ENCODE measurements at places on chromosomes 7 and 10.

GRCh38 chr7:2921653-2922347 is 77.7 kb upstream of the GNA12 start:
- H3K4me3 ChIP-seq = no peak overlapping the region
- no peaks in the 10 kb centered on the region for H3K27me3 ChIP-seq
- DNase-seq = no peak
- no peaks in the 10 kb centered on the region for H3K4me1 ChIP-seq
- H3K27ac ChIP-seq = peak overlapping the region; percentile 50

DNA sequence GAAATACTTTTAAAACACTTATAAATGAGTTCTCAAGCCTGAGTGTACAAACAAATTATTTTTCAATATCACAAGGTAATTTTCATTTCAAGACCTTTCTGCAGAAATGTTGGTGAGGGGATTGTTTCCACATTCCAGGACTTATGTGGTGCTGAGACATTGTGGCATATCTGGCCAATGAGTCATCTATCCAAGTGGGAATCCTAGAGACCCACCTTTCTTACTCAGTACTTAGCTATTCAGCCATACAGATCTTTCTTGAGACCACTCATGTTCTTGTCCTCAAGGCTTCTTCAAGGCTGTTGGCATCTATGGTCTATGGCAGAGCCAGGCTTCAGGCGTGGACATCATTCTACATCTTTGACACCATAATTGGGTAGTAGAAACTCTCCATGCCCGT is 225.4 kb downstream of the DKK1 start:
- H3K4me3 ChIP-seq = no peak overlapping the region
- H3K27me3 ChIP-seq = no peaks in the 10 kb centered on the region
- no peak for DNase-seq
- H3K27ac ChIP-seq = no peak overlapping the region
- no peaks in the 10 kb centered on the region for H3K4me1 ChIP-seq

DNA sequence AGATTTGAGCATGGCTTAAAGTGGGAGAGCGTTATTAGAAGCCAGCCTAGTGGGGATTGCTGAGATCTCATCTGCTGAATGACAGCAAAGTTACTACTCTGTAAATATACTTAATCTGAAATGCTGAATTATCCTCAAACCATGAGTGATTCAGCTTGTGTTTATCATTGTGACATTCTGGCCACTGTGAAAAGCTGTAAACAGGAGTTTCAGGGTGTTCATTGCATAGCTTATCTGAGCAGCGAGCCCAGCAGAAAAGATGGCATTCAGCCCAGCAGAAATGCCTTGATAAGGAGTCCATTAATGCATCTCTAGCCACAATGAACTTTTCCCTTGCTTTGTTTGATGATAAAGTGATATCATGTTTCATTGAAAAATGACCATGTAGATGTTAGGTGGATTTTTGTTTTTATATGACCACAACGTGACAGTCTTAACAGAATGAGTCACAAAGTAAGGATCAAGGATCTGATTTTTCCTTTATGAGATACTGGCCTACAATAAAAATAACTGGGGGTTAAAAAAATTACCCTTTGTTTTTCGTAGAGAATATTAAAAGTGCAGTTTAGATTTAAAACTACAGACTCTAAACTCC is 7.8 kb downstream of the TES start:
- H3K36me3 ChIP-seq = peaks cover 22% of the 10 kb centered on the region
- DNase-seq = no peak
- H3K27ac ChIP-seq = no peak overlapping the region
- H3K4me1 ChIP-seq = peaks cover 69% of the 10 kb centered on the region

- no peaks in the 10 kb centered on the region for H3K36me3 ChIP-seq
- DNase-seq = no peak
- no peak overlapping the region for H3K27ac ChIP-seq
- H3K4me1 ChIP-seq = no peaks in the 10 kb centered on the region
- H3K27me3 ChIP-seq = peaks cover 2% of the 10 kb centered on the region
- H3K4me3 ChIP-seq = no peak overlapping the region
These were observed 11.3 kb downstream of the NPTX2 start for GRCh38 chr7:98628418-98628817.

GRCh38 chr10:96439725-96440124 is 74.0 kb downstream of the TLL2 start:
- H3K27me3 ChIP-seq = peaks cover 19% of the 10 kb centered on the region
- H3K27ac ChIP-seq = no peak overlapping the region
- DNase-seq = no peak
- no peak overlapping the region for H3K4me3 ChIP-seq

DNA sequence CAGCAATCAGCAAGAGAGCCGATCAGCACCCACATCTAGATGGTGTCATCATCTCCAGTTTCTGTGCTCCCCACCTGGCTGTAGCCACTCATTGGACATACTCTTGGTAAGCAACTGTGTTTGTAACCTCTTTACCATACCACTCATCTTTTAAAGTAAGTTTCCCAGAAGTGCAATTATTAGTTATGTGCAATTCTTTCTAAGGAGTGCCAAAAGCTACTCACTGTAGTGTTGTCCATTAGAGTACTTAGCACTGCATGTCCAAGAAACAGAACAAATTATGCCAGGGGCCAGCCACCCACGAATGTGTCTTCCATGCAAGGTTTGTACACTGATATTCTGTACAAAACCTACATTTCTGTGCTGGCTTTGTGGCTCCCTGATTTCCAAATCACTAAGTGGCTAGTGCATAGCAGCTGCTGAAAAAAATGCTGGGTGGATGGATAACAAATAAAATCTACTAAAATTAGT is 131.9 kb downstream of the SRPK2 start:
- H3K4me3 ChIP-seq = no peak overlapping the region
- H3K27ac ChIP-seq = no peak overlapping the region
- H3K36me3 ChIP-seq = peaks cover 22% of the 10 kb centered on the region
- H3K27me3 ChIP-seq = no peaks in the 10 kb centered on the region

- no peak overlapping the region for H3K4me3 ChIP-seq
- H3K36me3 ChIP-seq = peaks cover 8% of the 10 kb centered on the region
- no peaks in the 10 kb centered on the region for H3K27me3 ChIP-seq
- no peak for DNase-seq
These were observed 43.7 kb upstream of the PRKAR1B start for GRCh38 chr7:770741-771166.

DNA sequence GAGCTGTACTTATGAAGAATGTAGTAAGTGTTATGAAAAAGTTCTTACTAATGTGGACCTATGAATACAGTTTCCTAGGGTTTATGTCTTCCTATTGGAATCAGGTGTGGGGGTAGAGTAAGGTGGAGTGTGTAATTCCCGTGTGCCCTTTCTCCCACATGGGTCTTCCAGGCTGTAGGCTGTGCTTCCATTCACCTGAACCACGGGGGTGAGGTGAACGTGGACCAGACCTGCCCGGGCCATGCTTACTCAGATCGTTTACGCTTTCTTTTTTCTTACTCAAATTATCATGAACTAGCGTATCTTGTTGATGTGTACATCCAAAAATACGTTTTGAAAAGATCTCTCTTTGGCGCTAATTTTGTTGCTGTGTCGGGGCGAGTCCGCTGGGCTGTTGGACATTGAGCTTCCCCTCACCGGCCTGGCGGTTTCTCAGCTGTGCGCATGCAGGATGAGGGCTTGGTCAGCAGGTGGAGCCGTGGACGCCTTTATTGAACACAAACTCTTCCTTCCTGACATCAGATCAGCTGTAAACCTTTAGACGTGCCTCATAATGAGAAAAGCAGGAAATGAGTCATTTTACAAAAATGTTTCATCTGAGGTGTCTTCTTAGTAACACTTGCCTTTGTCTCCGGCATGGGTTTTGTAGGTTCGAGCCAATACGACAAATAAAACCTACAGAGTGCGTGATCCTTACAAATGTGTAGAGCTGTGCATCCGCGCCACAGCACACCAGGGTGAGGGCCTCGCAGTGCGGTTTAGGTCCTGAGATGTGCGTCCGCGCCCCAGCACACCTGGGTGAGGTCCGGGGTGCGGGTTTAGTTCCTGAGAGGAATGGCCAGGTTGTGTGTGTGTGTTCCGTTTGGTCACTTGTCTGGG is 53.8 kb downstream of the WDR37 start:
- H3K27ac ChIP-seq = peak overlapping the region; percentile 78
- peaks cover 34% of the 10 kb centered on the region for H3K4me1 ChIP-seq
- peaks cover 65% of the 10 kb centered on the region for H3K36me3 ChIP-seq
- no peaks in the 10 kb centered on the region for H3K27me3 ChIP-seq
- DNase-seq = peak; percentile 88

- no peaks in the 10 kb centered on the region for H3K36me3 ChIP-seq
- H3K27ac ChIP-seq = no peak overlapping the region
- H3K4me1 ChIP-seq = no peaks in the 10 kb centered on the region
- H3K4me3 ChIP-seq = no peak overlapping the region
- no peak for DNase-seq
- no peaks in the 10 kb centered on the region for H3K27me3 ChIP-seq
These were observed 300.8 kb downstream of the SDHAF3 start for GRCh38 chr7:97418312-97418711.

DNA sequence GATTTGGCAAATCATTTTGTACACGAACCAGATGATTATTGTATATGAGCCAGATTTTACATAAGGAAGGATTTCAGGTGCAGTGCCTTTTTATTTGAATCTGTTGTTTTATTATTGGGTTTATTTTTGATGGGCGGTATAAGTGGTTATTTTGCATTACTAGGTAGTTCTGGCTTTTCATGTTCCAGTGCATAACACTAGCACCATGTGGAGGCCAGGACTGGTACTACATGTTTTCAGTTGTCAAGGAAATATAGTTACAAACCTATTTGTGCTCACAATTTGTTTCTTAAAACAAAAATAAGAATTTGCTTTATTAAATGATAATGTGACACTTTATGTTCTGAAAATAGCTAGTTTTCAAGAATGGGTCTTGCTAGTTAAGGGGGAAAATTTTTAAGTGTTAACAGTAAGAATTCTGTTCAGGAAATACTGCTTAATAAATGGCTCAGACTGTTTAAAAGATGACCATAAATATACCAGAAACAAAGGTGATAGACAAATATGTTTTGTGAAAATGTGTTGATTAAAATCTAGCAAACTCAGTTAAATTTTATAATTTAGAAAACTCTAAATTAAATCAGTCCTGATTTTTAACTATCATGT is 7.1 kb upstream of the SEMA3E start:
- H3K4me3 ChIP-seq = no peak overlapping the region
- no peaks in the 10 kb centered on the region for H3K36me3 ChIP-seq
- no peak for DNase-seq

GRCh38 chr7:155222573-155222972 is 75.1 kb upstream of the INSIG1 start:
- no peak overlapping the region for H3K4me3 ChIP-seq
- H3K36me3 ChIP-seq = peaks cover 1% of the 10 kb centered on the region
- H3K27ac ChIP-seq = no peak overlapping the region

DNA sequence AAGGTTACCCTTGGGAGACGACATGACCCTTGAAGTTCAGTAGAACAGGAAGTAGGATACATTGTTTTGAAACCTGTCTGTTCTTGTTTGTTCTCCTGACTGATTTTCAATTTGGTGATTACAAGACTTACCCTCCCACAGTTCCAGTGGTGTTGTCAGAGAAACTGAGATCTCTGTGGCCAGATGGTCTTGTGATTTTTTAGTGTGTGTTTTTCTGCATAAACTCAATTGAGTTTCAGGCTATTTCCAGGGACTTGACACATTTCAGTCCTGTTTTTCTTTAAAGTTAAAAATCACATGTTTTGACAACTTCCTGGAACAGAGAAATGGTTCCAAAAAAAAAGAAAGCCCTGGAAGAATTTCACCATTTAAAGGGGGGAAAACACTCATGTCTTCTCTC is 22.3 kb downstream of the PIK3CG start:
- peaks cover 15% of the 10 kb centered on the region for H3K4me1 ChIP-seq
- no peaks in the 10 kb centered on the region for H3K27me3 ChIP-seq
- H3K27ac ChIP-seq = peak overlapping the region; percentile 25
- H3K4me3 ChIP-seq = no peak overlapping the region

- H3K4me3 ChIP-seq = no peak overlapping the region
- H3K36me3 ChIP-seq = peaks cover 10% of the 10 kb centered on the region
- no peak for DNase-seq
- peaks cover 5% of the 10 kb centered on the region for H3K4me1 ChIP-seq
These were observed 36.5 kb downstream of the KMT2C start for GRCh38 chr7:152399344-152399743.

Data from activated CD8-positive, alpha-beta memory T cell treated with anti-CD3 and anti-CD28 coated beads, Interleukin-2, amount 10 ng/mL, durations not matched to agents 7 days and 5 days (primary cell).